ENCODE measurements at places on chromosomes 7 and 10.
A peak's percentile ranks its signal among the peaks of the same experiment; 100 is the strongest.

DNA sequence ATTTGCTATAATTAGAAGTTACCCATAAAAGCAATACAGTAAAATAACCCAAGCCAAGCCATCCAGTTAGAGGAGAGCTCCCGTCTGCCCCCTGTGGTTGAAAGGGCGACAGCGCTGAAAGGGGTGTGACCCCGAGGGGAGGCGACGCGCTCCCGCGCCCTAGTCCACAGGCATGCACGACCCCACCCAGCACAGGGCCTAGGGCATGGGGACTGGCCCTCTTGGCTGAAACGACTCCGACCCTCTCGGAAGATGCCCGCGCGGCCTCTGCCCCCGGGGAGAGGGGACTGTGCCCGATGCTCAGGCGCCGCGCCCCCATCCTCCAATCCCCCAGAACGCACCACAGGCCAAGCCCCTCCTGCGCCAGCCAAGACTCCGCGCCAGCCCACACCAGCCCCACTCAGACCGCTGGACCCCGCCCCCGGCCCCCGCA lies 64.0 kb downstream of the CSGALNACT2 start:
- no peak for DNase-seq

DNA sequence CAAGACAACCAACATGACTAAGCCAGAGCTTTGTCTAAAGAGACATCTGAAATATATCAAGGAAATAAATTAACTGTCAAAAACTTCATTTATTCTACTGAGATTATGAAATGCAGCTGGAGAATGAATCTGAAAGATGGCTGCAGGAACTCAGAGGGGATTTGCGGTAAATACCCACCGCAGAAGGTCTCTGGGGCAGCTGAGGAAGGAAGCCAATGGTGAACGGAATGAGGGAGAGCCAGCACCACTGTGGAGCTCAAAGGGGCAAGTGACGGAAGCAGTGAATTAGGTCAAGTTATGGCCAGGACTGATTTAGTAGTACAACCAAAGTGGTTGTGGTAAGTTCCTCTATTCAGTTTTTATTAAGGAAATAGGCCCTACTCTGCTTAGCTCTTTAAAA lies 215.3 kb upstream of the GLI3 start:
- DNase-seq, result no peak

- DNase-seq, result no peak
Measured at GRCh38 chr10:17756557-17757217, 4.7 kb downstream of the TMEM236 start.

- DNase-seq, result peak; percentile 33
Measured at GRCh38 chr7:48130658-48131108, 40.6 kb upstream of the ABCA13 start.

GRCh38 chr10:117460846-117461765 lies 81.4 kb upstream of the EMX2 start:
- no peak for DNase-seq

- no peak for DNase-seq
Measured at GRCh38 chr7:82291931-82292330, 151.6 kb downstream of the CACNA2D1 start.

DNA sequence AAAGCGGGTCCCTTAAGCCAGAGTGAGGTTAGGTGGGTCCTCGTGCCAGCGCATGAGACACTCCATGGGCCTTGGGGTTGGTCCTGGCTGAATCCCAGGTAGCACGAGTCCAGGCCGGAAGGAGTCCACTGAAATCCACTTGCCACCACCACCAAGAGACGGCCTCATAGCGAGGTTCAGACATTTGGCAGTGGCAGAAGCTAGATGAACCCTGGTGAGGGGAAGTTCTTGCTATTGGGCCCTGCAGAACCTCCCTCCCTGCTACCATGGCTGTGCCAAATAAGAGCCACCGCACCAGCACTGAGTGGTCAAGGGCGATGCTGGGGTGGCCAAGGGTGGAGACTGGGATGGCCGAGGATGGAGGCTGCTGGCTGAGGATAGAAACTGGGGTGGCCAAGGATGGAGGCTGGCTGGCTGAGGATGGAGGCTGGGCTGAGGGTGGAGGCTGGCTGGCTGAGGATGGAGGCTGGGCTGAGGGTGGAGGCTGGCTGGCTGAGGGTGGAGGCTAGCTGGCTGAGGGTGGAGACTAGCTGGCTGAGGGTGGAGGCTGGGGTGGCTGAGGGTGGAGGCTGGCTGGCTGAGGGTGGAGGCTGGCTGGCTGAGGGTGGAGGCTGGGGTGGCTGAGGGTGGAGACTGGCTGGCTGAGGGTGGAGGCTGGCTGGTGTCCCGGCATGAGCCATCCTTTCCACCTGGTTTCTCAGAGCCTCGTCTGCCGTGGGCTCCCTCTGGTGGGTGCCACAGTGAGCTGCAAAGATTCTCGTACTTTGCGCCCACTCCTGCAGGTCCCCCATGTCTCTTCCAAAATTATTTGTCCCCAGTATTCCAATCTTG lies 88.2 kb downstream of the ELFN1 start:
- DNase-seq, result no peak
